EL (cell line): ENCODE measurements at places on chromosomes 3 and 15.

GRCh38 chr3:128884992-128885391 lies 5.6 kb downstream of the ACAD9 start:
- no peak for DNase-seq

DNA sequence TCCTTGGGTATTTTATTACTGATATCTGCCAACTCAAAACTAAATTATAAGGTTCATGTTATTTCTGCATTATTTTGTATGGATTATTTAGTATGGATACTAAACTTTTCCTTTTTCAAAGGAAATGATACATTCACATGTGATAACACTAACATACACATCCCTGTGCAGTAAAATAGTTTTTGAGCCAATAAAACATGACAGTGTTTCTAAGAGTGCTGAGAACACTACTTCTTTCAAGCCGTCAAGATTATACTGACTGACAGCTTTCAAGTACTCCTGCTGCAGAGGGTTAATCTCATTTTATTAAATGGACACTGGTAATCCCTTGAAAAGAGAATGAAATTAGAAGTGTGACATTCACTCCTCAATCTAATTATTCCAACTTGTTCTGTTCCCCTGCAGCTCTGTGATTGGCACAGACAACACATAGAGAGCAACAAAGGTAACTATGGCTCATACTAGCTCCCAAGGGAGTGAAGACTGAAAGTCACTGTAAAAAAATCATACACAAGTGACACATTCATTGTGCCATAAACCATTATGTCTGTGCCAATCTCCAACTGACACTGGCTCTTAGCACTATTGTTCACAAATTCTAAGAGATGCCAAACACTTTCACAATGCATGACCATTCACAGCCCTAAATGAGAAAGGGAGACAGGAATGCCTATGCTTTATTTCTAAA lies 468.6 kb downstream of the SHQ1 start:
- no peak for DNase-seq

DNA sequence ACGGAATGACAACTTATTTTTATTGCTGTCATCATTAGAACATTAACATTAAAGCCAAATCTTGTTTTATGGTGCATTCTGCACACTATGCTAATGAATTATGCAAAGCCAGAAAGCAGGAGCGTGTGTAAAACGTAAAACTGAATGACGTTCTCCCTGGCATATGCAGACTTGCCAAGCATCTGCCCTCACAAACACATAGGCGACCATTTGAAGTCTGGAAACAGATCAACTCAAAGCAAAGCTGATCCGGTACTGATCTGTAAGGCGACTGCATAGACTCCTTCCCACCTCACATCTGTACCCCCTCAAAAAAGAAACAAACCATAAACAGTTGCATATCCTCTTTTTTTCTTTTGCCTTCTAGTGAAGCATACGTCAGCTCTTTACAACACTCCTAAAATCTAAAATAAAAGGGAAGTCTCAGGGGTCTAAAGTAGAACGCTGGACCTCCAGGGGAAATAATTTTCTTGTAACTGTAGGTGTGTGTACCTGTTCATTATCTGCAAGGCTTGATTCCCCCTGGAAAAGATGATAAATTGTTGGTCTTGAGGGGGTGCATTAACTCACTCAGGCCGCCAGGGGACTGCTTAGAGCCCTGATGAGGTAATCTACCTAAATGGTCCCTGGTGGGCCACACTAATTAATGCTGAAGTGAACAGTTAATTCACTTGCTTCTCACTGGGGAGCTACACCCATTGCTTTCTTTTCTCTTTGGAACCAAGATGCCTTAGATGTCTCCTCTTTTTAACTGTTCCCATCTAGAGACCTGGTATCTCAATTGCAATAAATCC lies 231.4 kb downstream of the CDIN1 start:
- DNase-seq = no peak

DNA sequence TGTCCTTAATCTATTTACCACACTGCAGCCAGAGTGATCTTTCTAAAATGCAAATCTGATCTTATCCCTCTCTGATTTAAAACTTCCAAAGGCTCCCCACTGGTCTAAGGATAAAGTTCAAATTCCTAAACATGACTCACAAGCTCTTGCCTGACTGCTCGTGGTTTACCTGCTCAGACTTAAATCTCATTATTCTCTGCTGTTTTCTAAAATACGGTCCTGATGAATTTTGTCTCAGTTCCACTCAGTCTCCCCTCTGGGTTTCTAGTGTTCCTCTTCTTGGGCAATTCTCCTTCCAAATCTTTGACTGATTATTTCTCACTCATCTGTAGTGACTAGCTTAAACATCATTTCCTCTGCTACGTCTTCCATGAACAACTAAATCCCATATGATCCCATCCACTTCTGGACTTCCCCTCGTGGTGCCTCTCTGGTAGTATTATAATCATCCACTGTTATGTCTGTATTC lies 108.3 kb downstream of the P3H2 start:
- peak; percentile 75 for DNase-seq

GRCh38 chr3:150271591-150271960 lies 136.5 kb upstream of the TSC22D2 start:
- no peak for DNase-seq

- DNase-seq = no peak
Measured at GRCh38 chr3:192864941-192865340, 52.7 kb downstream of the MB21D2 start.

DNA sequence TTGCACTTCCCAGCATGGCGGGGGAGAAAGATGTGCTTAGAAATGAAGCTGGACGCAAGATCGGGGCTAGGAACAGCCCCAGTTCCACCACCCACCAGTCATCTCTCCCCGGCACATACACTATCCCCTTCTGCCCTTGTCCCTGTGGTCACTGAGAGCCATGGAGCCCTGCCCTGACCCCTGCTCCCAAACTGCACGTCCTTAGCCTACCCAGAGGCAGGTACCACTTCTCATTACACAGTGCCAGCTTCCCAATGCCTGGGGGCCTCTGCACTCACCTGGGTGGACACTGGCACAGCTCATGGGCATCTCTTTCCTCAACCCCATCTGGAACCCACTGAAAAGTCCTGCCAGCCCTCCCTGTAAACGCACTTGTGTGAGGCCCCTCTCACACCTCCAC lies 139.3 kb upstream of the PRR20G start:
- DNase-seq = no peak

GRCh38 chr3:75001330-75001729 lies 386.9 kb upstream of the CNTN3 start:
- no peak for DNase-seq

GRCh38 chr3:24157106-24157505 lies 212.0 kb downstream of the NR1D2 start:
- no peak for DNase-seq

- peak; percentile 5 for DNase-seq
Measured at GRCh38 chr3:94137377-94137776, 74.5 kb downstream of the NSUN3 start.
